Kidney (tissue), 22 donors: ENCODE measurements at places on chromosomes 5 and 9. TPM values are rescaled to one million over a fixed set of nuclear protein-coding genes. Genes with fewer than 3 reads are reported as not detected.

- H3K27me3 ChIP-seq, result no peaks in the 10 kb centered on the region
- H3K27ac ChIP-seq, result peak overlapping the region; percentile 95
- H3K4me3 ChIP-seq, result peak overlapping the region; percentile 48
Observed at GRCh38 chr9:131395157-131396098, 1.5 kb downstream of the PRRC2B start.

DNA sequence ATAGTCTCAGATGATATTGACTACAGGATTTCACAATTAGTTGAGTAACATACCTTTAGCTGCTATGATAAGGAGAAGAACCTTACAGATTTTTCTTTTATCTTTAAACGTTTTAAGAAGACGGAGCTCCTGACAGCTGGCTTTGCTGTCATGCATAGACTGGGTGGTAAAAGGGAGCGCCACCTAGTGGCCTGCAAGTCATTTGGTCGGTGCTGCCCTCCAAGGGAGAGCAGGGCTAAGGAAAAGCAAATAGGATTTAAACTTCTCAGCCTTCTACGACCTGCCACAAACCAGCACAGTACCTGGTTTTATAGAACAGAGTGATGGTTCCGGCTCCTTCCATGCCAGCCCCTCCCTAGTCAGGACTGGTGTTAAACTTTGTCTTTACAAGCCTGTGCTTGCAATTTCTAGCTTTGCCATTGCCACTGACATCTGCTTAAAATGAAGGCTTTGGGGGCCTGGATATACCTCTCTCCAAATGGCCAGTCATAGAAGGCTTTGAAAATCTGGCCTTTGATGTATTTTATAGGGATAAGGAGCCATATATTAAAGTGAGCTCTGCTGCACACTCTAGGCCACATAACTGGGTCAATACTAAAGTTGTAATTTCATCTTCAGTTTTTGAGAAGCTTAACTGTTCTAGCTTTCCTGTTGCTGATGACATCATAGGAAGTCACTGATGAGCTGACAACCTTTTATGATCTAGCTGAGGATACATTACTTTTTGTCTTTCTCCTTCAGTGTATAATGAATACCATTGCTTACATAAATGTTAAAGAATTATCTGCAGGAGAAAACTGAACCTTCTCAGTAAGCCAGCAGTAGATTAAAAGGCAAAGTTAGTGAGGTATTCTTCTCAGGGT lies 31.1 kb upstream of the ADAMTSL1 start:
- no peaks in the 10 kb centered on the region for H3K27me3 ChIP-seq
- no peaks in the 10 kb centered on the region for H3K36me3 ChIP-seq
- no peak overlapping the region for H3K4me3 ChIP-seq
- H3K4me1 ChIP-seq, result peaks cover 4% of the 10 kb centered on the region
- H3K27ac ChIP-seq, result no peak overlapping the region
- DNase-seq, result peak; percentile 71

GRCh38 chr5:30106596-30106995 lies 1086.9 kb upstream of the CDH6 start:
- no peak overlapping the region for H3K4me3 ChIP-seq
- no peak for DNase-seq
- no peak overlapping the region for H3K27ac ChIP-seq
- H3K4me1 ChIP-seq, result no peaks in the 10 kb centered on the region
- no peaks in the 10 kb centered on the region for H3K36me3 ChIP-seq

DNA sequence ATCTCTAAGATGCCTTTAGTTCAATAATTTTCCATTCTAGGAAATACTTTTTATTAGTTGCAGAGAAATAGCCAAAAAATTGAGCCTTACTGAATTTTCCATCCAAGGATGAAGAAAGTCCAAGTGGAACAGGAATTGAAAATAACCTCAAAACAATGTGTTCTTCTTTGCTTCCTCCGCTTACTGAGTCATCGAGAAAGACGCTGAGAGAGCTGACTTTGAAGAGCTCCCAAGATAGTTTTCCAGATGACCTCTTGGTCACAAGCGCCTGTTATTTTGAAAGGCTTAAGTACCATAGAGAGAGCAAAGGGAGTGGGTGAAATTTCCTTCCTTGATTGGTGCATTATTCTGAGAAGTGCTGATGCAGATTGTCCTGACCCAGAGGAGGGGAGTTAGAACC lies 253.5 kb upstream of the ATP10B start:
- no peak overlapping the region for H3K4me3 ChIP-seq
- no peaks in the 10 kb centered on the region for H3K4me1 ChIP-seq
- peak; percentile 12 for DNase-seq
- H3K27ac ChIP-seq, result no peak overlapping the region

DNA sequence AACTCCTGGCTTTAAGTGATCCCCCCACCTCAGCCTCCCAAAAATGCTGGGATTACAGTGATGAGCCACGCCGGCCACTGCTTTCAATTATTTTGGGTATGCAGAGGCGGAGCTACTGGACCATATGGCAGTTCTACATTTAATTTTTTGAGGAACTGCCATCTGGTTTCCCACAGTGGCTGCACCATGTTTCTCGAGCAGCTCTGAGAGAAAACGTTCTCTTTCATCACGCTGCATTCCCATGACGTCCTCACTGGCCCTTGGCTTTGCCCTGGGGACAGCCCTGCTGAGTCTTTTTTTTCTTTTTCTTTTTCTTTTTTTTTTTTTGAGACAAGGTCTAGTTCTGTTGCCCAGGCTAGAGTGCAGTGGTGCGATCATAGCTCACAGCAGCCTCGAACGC lies 35.5 kb upstream of the GRHPR start:
- H3K4me1 ChIP-seq, result no peaks in the 10 kb centered on the region
- no peaks in the 10 kb centered on the region for H3K27me3 ChIP-seq
- DNase-seq, result no peak
- no peak overlapping the region for H3K27ac ChIP-seq
- H3K4me3 ChIP-seq, result no peak overlapping the region
- H3K36me3 ChIP-seq, result no peaks in the 10 kb centered on the region

GRCh38 chr5:160800375-160801275 lies 51.4 kb downstream of the ATP10B start:
- DNase-seq, result no peak
- no peaks in the 10 kb centered on the region for H3K27me3 ChIP-seq
- H3K4me1 ChIP-seq, result no peaks in the 10 kb centered on the region
- H3K27ac ChIP-seq, result no peak overlapping the region
- H3K36me3 ChIP-seq, result no peaks in the 10 kb centered on the region

- H3K4me3 ChIP-seq, result no peak overlapping the region
- DNase-seq, result peak; percentile 37
- no peaks in the 10 kb centered on the region for H3K36me3 ChIP-seq
- peaks cover 35% of the 10 kb centered on the region for H3K4me1 ChIP-seq
Observed at GRCh38 chr5:141870228-141870627, 8.0 kb downstream of the PCDH1 start.

DNA sequence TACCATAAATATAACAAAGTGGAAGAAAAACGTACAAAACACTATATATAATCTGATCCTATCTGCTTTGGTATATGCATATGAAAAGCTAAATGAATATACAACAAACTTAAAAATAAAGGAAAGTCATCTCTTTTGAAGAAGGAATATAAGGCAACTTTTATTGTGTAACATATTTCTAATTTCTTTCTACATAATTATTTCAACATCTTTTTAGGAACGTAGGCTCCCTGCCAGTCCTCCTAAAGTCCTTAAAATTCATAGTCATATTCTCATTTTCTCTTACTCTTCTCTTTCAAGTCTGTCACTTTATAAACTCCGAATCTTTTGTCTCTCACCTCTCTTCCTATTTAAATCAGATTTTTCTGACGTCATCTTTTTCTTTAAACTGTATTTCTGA lies 9.6 kb downstream of the DEPDC1B start:
- DNase-seq, result no peak
- H3K4me1 ChIP-seq, result no peaks in the 10 kb centered on the region
- no peaks in the 10 kb centered on the region for H3K27me3 ChIP-seq
- H3K4me3 ChIP-seq, result no peak overlapping the region
- H3K36me3 ChIP-seq, result no peaks in the 10 kb centered on the region

DNA sequence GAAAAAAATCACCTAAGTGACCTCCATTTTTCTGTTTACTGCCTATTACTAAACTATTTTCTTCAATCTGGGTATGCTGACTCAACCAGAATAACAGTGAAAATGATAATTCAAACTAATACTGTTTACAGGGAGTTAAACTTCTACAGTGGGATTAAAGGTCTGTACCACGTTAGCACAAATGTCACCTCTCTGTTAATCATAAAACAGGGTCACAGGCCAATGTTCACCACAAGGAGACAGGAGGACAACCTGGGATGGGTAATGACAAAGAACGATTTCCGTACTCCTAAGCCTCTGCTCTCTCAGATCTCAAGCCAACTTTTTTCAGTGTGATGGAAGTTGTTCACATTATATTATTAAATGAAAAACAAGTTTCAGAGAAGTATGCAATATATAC lies 2.3 kb downstream of the ALDOB start:
- H3K4me3 ChIP-seq, result peak overlapping the region; percentile 81
- H3K27me3 ChIP-seq, result no peaks in the 10 kb centered on the region
- DNase-seq, result peak; percentile 30
- H3K36me3 ChIP-seq, result peaks cover 26% of the 10 kb centered on the region

- H3K36me3 ChIP-seq, result no peaks in the 10 kb centered on the region
- H3K4me3 ChIP-seq, result peak overlapping the region; percentile 58
- DNase-seq, result peak; percentile 90
- H3K27ac ChIP-seq, result peak overlapping the region; percentile 82
- H3K27me3 ChIP-seq, result no peaks in the 10 kb centered on the region
Observed at GRCh38 chr9:129320575-129321285, 142.7 kb upstream of the IER5L start.

DNA sequence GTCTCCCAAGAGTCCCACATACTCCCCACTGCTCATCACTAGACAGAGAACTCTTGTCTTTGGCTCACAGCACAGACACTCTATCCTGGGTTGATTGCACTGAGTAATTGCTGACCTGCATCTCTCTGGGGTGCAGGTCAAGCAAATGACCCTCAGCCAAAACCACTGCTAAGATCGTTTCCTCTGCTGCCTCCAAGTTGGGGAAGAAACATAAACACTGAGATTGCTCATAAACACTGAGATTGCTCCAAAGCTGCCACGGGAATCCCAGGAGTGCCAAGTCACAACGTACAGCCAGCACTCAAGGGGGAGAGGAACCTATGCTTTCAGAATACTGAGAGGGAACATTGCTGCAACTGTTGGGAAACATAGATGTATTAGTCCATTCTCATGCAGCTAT lies 1402.1 kb upstream of the ACO1 start:
- no peaks in the 10 kb centered on the region for H3K36me3 ChIP-seq
- no peak overlapping the region for H3K27ac ChIP-seq
- no peaks in the 10 kb centered on the region for H3K4me1 ChIP-seq
- no peak overlapping the region for H3K4me3 ChIP-seq
- no peaks in the 10 kb centered on the region for H3K27me3 ChIP-seq

DNA sequence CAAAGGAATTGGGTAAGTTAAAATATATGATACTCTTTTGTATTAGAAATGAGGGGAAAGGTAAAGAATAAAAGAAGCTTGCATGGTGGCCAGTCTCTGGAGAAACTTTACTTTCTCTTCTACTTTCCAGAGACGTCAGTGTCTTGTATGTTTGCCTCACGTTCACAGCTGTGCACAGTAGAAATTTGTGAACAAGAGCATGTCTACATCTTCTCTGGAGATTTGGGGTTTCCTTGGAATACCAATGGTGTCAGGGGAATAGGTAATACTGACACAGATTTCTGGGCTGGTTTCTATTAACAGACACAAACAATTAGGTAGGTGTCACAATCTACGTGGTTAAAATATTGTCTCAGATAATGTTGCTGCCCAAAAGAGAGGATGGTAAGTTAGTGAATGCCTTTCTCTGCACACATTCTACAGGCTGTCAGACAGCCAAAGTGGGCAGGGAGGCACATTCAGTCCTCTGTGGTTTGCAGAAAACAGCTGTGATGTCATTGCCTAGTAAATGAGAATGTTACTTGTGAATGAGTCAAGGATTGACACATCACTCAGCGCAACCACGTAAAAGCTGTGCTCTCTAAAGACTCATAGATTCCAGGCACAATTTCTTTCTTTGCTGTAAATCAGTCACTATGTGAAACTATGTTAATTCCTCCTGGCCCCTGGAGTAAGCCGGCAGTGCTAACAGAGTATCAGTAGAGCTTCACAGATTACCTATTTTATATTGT lies 397.1 kb downstream of the MAN2A1 start:
- no peak overlapping the region for H3K27ac ChIP-seq
- DNase-seq, result no peak
- H3K36me3 ChIP-seq, result no peaks in the 10 kb centered on the region
- no peak overlapping the region for H3K4me3 ChIP-seq

GRCh38 chr5:142314606-142315005 lies 10.2 kb downstream of the SPRY4 start:
- H3K4me1 ChIP-seq, result peaks cover 4% of the 10 kb centered on the region
- H3K36me3 ChIP-seq, result peaks cover 7% of the 10 kb centered on the region
- no peak overlapping the region for H3K27ac ChIP-seq
- DNase-seq, result no peak
- no peaks in the 10 kb centered on the region for H3K27me3 ChIP-seq

DNA sequence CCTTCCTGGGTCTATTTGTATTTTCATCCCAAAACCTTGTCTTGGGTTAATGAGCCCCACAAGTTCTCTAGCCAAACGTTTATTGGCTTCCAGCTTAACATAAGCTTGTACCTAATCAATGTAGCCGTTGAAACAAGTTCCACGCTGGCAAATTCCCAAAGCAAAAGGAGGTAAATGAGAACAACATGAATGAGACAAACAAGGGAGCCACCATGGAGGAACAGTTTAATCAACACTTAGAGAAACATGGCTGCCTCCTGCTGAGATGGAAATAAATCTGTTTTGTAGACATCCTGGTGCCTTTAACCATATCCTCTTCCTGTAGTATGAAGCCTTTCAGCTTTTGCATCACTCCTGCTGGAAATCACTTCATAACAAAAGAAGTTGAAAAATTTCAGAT lies 166.6 kb upstream of the NFIB start:
- H3K4me1 ChIP-seq, result no peaks in the 10 kb centered on the region
- H3K36me3 ChIP-seq, result no peaks in the 10 kb centered on the region
- DNase-seq, result no peak
- no peak overlapping the region for H3K27ac ChIP-seq
- no peak overlapping the region for H3K4me3 ChIP-seq

- no peak for DNase-seq
- H3K4me3 ChIP-seq, result no peak overlapping the region
- no peak overlapping the region for H3K27ac ChIP-seq
- H3K4me1 ChIP-seq, result no peaks in the 10 kb centered on the region
- no peaks in the 10 kb centered on the region for H3K27me3 ChIP-seq
Observed at GRCh38 chr9:12680341-12680740, 12.8 kb upstream of the TYRP1 start.

- H3K4me1 ChIP-seq, result peaks cover 7% of the 10 kb centered on the region
- no peak for DNase-seq
- H3K4me3 ChIP-seq, result peak overlapping the region; percentile 52
- H3K27ac ChIP-seq, result no peak overlapping the region
- peaks cover 3% of the 10 kb centered on the region for H3K36me3 ChIP-seq
Observed at GRCh38 chr5:31530541-31531265, 1.2 kb downstream of the DROSHA start.

Gene BTNL3
- total RNA-seq, result not detected

Gene WWC1
- total RNA-seq, result 174 TPM

Gene ANKH
- total RNA-seq, result 44.6 TPM

Gene FAM153A
- total RNA-seq, result 13.4 TPM

Gene SNCB
- not detected for total RNA-seq

Gene QRFP
- not detected for total RNA-seq

Gene DAPK1
- total RNA-seq, result 166 TPM

Gene PRDM9
- not detected for total RNA-seq

Gene CATSPER3
- total RNA-seq, result 1.4 TPM

Gene OBP2B
- total RNA-seq, result not detected

Gene TUBB4B
- 258 TPM for total RNA-seq

Gene MARCHF6
- 177 TPM for total RNA-seq

Gene EIF4E1B
- total RNA-seq, result not detected
